ENCODE measurements at places on chromosomes 6 and 20.
A peak's percentile ranks its signal among the peaks of the same experiment; 100 is the strongest.

DNA sequence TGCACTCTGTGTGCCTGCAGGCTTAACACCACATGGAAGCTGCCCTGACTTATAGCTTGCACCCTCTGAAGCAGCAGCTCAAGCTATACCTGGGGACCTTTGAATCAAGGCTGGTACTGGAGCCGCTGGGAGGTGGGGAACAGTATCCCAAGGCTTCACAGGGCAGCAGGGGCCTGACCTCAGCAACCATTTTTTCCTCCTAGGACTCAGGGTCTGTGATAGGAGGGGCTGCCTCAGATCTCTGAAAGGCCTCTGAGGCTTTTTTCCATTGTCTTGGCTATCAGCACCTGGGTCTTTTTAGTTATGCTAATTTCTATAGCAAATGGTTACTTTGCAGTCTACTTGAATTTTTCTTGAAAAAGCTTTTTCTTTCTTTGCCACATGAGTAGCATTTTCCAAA is 80.2 kb upstream of the OPRM1 start:
- DNase-seq: no peak

DNA sequence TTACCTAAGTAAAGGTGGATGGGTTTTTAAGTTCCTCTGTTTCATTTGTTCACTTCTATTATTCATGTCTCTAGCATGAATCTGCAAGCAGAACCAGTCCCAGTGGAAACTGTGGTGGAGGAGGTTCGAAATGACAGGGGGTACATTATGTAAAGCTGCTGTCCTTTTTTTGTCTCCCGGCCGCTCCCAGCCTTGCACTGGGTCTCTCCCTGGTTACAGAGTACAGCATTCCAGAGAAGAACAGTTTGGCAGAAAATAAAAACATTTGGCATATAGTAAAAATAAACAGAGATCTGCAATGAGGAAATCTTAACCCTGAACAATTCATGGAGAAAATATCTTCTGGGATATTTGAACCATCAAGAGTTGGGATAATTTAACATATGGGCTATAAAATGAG is 34.6 kb upstream of the TAGAP start:
- DNase-seq: no peak

- no peak for DNase-seq
These were observed 12.8 kb downstream of the AK9 start for GRCh38 chr6:109678240-109678639.

DNA sequence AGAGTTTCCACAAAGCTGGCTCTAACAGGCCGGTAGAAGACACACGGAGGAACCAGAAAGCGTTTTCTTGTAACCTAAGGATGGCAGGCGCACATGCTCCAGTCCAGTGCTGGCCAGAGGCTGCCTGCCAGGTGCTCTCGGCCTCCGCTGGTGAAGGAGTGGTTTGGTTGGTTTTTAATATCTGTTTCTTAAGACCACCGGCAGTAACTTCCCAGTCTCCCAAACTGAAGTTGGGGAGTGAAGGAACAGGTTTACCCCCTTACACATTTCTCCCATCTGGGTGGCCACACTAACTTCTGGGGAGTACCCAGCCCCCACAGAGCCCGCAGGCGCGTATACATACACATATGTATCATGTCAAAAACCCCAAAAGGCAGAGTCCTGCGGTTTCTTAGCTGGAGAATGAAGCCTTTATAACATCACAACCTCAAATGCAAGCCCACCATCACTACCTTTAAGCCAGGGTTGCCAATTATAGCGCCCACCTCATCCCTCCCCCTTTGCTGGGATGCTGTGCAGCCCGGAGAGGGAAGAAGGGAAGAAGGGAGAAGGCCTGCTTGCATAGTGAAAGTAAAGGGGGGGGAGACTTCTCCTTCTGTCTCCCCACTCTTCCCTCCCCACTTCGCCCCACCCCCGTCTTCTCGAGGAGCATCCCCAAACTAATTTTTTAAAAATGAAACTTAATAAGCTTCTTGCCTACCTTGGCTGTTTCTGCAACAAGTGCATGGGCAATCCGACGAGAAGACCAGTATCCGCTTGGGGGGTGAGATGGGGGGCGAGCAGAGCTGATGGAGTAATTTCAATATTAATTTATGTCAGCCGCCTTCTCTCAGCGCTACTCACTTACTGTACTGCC is 1.0 kb downstream of the TRERF1 start:
- peak; percentile 30 for DNase-seq

- no peak for DNase-seq
These were observed 235.4 kb downstream of the CDKAL1 start for GRCh38 chr6:20769631-20770030.

DNA sequence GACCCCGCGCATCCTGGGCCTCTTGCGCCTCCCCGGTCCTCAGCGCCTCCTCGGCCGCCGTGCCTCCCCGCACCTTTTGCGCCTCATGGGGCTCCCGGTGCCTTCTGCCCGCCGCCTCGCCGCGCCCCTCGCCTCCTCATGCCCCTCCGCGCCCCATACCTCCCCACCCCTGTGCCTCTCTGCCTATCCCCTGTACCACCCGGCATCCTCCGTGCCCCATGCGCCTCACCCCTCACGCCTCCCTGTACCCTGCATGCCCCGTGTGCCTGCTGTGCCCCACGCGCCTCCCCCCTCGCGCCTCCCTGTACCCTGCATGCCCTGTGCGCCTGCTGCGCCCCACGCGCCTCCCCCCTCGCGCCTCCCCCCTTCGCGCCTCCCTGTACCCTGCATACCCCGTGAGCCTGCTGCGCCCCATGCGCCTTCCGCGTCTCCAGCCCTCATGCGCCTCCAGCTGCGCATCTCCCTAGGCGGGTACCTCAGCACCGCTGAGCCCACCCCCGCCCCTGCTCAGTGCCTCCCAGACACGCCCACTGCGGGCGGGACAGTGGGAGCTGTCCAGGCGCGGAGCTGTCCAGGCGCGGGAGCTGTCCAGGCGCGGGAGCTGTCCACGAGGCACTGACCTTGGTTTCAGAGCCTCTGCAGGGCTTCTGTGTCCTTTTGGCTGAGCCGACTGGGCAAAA is 37.1 kb downstream of the IGF2R start:
- DNase-seq: no peak

DNA sequence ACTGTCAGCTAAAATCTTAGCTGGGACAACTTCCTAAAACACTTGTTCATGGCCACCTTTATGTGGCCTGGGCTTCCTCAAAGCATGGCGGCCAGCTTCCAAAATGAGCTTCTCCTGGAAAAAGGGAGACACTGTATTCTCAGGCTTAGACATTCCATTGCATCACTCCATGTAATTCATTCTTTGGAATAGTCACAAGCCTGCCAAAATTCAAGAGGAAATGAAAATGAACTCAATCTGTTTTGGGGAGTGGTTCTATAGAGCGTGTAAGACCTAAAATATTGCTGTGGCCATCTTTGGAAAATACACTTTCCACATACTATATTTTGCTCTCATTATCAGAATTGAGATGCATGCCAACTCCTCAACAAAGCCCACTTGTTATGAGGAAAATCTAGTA is 687.0 kb downstream of the KIF16B start:
- DNase-seq: no peak

DNA sequence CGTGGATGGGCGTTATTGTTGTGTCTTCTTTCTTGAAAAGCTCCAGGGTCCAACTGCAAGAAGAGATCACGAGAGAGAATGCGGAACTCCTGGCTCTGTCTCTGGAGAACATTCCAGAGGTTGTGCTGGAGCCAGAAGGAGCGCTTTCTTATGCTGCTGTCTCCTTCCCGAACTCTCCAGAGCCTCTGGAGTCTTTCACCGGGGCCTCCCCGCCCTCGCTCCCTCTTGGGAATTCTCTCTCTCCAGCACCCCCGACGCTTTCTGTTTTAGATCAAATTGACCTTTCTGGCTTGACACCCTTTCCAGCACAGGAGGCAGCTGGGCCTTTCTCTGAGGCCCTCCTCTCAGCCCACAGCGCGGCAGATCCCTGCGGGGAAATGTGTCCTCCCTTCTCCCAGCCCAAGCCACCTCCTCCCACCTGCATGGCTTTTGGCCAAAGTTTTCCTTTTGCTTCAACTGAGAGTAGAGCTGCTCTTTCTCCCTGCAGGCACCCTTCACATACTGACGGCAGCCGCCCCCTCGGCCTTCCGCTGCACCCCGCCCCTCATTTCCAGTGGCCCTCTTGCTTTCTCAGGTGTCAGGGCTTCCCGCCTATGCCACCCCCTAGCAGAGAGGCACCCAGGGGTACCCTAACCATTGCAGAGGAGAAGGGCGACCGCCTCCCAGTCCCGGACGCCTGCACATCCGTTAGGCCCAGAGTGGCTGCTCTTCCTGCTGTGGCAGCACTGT is 6.6 kb upstream of the CCR6 start:
- no peak for DNase-seq

GRCh38 chr20:53276143-53276542 is 304.0 kb downstream of the TSHZ2 start:
- DNase-seq: no peak
